Natural killer cell treated with Interleukin-12 subunit alpha and Interleukin-12 subunit beta and Interleukin-15 and Interleukin-18, amount 100 ng/mL, for 72 hours (primary cell): ENCODE measurements at places on chromosomes 7 and 10.

DNA sequence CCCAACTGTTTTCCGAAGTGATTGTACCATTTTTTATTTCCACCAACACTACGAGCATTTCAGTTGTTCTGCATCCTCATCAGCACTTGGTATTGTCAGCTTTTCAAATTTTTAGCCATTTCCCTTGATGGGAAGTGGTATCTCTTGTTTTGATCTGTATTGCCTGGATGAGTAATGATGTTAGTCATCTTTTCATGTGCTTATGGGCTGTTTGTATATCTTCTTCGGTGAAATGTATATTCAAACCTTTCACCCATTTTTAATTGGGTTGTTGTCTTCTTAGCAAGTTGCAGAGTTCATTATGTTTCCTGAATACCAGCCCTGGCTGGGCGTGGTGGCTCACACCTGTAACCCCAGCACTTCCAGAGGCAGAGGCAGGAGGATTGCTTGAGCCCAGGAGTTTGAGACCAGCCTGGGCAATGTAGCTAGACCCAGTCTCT lies 22.1 kb downstream of the CLIP2 start:
- DNase-seq, result no peak

- DNase-seq, result no peak
Observed at GRCh38 chr7:105178928-105179541, 165.0 kb downstream of the KMT2E start.

GRCh38 chr10:121313119-121313875 lies 284.9 kb downstream of the FGFR2 start:
- no peak for DNase-seq

DNA sequence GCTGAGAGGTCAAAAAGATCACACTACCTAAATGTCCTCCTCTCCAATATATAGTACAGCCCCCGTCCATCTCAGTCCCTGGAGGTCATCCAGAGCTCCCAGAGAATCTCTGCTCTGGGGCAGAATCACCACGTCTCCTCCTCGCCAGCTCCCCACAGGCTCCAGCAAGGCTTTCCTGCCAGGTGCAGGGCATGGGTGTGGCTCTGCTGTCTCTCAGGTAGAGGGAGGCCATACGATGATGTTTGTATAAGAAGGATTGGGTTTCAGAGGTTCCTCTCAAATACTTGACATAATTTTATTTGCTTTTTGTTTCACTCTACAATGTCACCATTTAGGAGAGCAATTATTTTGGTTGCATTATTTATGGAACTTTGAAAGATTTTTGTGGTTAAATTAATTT lies 98.3 kb upstream of the PRSS58 start:
- DNase-seq, result no peak

- DNase-seq, result no peak
Observed at GRCh38 chr10:111698711-111699110, 484.9 kb downstream of the GPAM start.

- no peak for DNase-seq
Observed at GRCh38 chr7:143487566-143487965, 9.9 kb downstream of the TAS2R41 start.

DNA sequence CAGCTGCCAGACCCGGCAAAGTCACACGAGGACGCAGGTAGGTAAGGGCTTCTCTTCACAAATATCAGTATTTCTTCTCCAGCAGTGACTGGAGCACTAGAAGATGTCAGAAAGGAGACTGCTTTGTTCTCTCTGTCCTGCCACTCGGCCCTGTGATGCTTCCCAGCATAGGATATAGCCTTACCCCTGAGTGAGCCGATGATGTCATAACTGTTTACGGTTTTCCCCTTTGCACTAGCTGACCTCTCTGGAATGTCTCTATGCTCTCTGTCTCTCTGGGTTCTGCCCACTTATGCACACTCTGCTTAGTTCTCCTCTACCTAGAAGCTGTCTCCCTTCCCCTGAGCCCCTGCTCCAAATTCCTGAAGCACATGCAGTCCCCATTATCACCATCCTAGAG lies 167.5 kb upstream of the PODXL start:
- DNase-seq, result no peak

DNA sequence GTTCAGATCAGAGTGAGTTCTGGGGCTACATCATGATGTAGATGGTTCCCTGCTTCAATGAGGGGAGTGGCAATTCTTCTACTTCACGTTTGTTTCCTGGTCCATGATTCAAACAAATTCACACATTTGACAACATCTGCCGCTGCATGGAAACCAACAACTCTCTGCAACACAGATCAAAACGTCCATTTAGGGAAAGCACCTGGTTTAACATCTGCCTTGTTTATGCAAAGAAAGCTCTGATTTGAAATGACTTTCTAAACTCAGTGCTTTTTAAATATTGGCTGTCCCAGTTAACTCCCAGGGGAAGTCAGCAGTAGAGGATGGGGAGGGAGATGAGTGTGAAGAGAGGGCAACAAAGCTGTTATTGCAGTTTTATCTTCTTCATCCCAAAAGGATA lies 93.8 kb downstream of the GAD2 start:
- DNase-seq, result no peak

GRCh38 chr10:89019569-89020327 lies 29.1 kb downstream of the FAS start:
- DNase-seq, result no peak

- DNase-seq, result no peak
Observed at GRCh38 chr7:46847126-46847525, 734.8 kb downstream of the TNS3 start.

GRCh38 chr7:140643416-140643815 lies 2.8 kb upstream of the DENND2A start:
- no peak for DNase-seq

GRCh38 chr10:13795653-13796555 lies 209.1 kb downstream of the PRPF18 start:
- no peak for DNase-seq

- no peak for DNase-seq
Observed at GRCh38 chr10:61298194-61298593, 155.0 kb downstream of the TMEM26 start.

- no peak for DNase-seq
Observed at GRCh38 chr7:122056977-122057376, 87.1 kb downstream of the AASS start.

- DNase-seq, result no peak
Observed at GRCh38 chr7:40058636-40059035, 75.8 kb downstream of the MPLKIP start.

DNA sequence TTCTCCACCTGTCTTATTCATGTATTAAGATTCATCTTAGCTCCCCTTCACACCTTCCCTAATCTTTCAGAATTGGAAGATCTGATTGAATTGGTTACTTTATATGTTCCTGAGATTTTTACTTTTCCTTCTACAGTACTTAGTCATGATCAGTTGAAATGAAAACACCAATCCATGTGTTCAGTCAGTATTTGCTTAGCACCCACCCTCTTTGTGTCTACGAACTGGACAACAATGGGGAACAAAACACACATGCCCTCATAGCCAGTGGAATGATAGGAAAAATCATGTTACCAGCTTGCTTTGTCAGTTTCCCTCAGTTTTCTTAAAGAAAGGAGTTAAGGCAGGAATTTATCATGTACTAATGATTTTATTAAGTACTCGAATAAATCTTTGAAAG lies 2.0 kb downstream of the MASTL start:
- no peak for DNase-seq

DNA sequence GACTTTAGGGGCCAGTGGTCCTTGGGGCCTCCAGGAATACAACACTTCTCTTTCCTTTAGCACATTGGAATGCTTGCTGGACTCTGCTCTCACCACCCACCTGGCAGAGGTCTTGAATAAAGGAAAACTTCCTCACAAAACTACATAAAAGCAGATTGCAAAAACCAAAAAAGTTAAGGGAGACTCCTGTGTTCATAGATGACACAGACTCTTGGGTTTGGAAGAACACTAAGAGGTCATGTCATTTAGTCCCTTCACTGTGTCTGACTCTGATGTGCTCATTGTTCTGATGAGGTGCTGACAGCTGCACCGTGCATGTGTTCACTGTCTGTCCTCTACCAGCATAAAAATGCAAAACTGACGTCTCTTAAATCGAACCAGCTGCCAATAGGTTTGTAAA lies 11.4 kb downstream of the BLNK start:
- no peak for DNase-seq

DNA sequence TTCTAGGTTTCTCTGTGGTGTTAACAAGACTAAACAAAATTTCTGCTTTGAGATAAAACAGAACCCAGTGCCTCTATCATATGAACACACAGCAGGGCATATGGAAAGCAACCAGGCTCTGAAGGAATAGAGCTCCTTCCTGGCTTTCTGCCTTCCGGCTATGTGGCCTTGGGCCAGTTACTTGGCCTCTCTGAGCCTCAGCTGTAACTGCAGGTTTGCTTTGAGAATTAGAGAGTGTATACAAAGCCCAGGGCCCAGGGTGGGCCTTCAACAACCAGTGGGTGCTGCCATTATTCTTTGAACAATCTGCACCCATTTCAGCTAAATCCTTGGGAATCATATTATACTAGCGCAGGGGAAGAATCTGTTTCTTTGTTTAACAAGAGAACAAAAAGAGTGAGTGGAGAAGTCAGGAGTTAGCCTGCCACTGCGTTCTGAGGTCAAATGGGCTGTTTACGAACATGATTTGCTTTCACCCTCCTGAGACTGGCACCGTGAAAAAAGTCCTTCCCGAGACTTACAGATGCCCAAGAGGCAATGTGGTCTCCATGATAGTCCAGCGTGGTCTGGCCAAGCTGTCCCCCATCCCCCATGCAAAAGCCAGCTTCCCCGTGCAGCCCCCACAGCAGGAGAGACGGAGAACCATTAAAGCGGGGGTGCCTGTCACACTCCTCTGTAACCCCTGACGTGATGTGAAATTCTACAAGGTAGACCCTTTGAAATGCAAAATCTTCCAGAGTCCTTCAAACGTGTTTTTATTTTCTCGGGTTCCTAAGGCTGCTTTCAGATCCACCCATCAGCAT lies 4.9 kb downstream of the FAM53B start:
- DNase-seq, result no peak

- no peak for DNase-seq
Observed at GRCh38 chr7:155665957-155666287, 21.5 kb downstream of the RBM33 start.

GRCh38 chr10:12965571-12965970 lies 35.9 kb downstream of the CCDC3 start:
- DNase-seq, result no peak

DNA sequence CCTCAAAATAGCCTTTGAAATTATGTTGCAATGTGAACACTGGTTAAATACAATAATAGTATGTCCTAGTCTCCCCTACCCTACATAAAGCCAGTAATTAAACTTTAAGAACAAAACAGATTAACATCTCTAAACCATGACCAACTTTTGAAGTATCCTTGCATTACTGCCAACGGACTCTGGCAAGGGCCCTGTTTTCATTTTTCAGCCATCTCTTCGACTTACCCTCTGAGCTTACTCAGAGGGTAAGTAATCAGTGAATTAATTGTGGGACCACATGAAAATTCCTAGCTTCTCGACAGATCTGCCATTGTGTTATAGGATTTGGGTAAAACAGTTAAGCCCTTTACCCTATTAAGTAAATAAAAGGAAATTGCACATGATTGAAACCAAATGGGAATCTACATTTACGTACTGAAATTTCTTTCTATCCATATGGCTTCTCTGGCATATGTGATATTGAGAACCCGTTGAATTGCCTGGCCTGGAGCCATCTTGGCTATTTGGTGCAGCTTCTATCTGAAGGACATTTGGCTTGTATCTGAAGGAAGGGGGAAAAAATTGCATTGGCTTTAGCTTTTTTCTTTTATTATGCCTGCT lies 39.6 kb downstream of the DYNC1I1 start:
- no peak for DNase-seq

DNA sequence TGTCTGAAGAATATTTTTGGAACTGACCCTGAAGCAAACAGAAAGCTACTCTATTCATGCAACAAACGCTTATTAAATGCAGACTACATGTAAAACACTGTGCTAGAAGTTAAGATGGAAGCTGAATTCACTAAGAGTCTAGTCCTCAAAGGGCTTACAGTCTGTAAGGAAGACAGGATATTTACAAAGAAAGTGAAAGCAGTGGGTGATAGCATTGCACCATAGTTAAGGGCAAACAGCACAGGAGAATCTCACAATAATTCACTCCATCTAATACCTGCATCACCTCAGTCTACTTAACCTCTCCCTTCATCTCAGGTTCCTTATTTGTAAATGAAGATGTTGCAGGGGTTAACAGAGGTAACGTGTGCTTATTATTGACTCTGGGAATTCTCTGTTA lies 360.0 kb upstream of the AOAH start:
- no peak for DNase-seq

GRCh38 chr7:113883096-113883495 lies 35.7 kb downstream of the PPP1R3A start:
- no peak for DNase-seq

DNA sequence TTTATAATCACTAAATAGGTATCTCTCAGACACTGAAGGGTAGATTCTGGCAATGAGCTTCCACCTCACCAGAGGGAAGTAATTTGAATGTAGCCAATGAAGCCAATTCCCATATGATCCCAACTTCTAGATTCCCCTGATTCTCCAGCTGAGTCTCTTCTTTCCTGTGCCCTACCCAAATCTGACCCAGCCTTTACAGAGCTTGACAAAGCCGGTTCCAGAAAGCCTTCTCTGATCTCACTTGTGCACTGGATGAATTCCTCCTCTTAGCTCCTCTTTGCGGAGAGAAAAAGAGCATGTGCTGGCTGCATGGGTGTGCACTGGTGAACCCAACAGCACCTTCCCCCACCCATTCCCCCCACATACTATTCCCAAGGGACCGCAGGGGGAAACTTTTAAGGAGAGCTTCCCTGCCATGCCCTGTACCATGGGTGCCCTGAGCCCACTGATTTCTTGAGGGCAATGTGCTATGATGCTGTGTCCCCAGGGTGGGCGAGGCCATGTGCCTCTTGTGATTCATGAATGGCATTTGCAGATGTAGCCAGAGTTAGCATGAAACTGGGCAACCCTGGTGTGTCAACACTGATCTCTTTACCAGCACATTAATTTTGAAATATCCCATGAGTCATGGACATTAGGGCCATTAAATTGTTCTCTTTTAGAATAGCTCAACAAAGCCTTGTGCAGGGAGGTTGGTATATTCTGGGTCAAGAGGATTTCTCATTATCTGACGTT lies 50.4 kb upstream of the PLEKHA1 start:
- no peak for DNase-seq

DNA sequence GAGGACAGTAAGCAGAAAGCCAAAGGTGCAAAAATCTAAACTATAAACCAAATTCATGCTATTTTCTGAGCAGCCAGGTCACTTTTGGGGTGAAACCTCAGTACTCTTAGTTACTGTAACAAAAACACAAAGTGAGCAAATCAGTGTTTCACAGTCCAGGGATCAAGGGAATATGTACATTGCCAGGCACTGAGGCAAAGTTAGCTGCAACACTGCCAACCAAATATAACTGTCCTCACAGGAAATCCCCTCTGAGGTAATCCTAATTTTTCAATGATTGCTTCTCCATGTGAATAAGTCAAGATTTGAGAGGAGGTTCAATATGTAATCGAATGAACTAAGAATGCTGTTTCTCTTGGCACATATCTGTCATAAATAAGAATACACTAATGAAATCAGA lies 229.7 kb downstream of the TSPAN12 start:
- DNase-seq, result no peak

GRCh38 chr7:33933611-33934281 lies 28.4 kb downstream of the BMPER start:
- no peak for DNase-seq
